ENCODE measurements at places on chromosomes 7 and 10. TPM values are rescaled to one million over a fixed set of nuclear protein-coding genes. Genes with fewer than 3 reads are reported as not detected.

Gene RADIL
- total RNA-seq, result 1.4 TPM

Gene KCNIP2
- total RNA-seq, result not detected

Gene PANK1
- 6.5 TPM for total RNA-seq

Gene GSTO1
- total RNA-seq, result 239 TPM

Gene LRMDA
- total RNA-seq, result not detected

Gene CPA4
- total RNA-seq, result 22.7 TPM

Gene ZC3HAV1L
- 0.29 TPM for total RNA-seq

Gene PTN
- 83.7 TPM for total RNA-seq

Gene WDR86
- not detected for total RNA-seq

Gene PRLHR
- total RNA-seq, result not detected

Gene HIF1AN
- total RNA-seq, result 6.4 TPM

Gene GSDME
- total RNA-seq, result 19.8 TPM

GRCh38 chr7:158377800-158378623, 209.6 kb downstream of the PTPRN2 start:
- DNase-seq, result peak; percentile 55

GRCh38 chr10:58237014-58237834, 30.5 kb downstream of the IPMK start:
- peak; percentile 86 for DNase-seq

- DNase-seq, result no peak
Observed at GRCh38 chr7:33392148-33392547, 262.8 kb downstream of the BBS9 start.

GRCh38 chr7:28983396-28984190, 25.5 kb upstream of the TRIL start:
- no peak for DNase-seq

DNA sequence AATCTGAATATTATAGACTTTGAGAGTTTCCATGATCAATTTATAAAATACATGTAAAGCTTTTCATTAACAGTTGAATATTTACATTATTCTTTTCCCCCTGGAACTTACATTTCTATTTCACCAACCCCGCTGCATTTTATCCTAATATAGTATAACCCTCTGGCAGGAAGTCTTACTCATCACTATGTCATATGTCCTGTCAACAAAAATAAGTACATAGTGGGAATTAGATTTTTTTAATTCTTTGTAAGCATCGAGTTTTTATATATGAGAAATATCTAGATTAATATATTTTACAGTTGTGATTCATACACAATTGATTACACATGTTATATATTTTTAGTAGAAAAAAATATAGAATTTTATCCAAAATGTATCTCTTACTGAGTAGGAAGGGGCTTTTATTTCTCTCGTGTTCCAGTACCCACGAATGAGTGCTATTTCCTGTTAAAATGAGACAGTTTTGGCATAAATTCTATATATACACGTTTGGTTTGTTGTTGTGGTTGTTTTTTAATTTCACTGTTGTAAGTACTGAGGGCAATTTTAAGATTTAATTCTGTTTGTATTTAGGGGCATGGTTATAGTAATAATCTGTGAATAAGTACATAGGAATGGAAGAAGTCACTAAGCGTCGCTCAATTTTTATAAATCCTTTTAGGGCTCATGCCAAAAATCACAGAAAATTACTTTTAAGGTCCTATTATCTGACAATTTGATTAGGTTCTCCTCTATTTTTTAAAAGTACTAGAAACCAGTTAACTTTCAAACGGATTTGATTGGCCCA, 87.1 kb downstream of the HECW1 start:
- peak; percentile 50 for DNase-seq

- peak; percentile 35 for DNase-seq
Observed at GRCh38 chr7:116353647-116354046, 143.3 kb downstream of the TES start.

DNA sequence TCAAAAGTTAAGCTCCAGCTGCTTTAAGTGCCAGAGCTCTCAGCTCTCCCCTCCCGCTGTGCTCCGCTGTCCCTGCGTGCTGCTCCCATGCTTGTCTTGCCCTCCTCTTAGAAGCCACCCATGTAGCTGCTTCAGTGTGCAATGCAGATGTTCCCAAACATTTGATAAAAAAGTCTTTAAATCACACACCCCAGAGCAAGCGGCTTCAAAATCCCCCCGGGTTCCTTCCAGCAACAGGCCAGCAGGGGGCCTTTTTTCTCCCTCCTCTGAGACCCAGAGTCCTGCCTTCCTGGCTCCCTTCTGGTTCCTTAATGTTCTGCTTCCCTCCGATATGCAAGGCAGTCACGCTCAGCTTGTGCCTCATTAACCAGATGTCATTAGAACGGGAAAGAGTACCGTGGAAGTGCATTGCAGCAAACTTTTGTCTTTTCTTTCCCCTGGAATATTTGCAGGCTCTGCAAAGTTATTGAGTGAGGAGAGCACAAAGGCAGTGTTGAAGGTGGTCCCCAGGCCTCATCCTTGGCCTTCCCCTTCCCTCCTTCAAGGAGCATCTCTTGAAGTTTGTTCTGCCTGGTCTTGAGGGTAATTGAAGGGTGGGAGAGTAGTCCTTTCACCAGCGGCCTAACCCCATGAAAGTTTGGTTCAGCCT, 25.5 kb downstream of the LDB3 start:
- no peak for DNase-seq

DNA sequence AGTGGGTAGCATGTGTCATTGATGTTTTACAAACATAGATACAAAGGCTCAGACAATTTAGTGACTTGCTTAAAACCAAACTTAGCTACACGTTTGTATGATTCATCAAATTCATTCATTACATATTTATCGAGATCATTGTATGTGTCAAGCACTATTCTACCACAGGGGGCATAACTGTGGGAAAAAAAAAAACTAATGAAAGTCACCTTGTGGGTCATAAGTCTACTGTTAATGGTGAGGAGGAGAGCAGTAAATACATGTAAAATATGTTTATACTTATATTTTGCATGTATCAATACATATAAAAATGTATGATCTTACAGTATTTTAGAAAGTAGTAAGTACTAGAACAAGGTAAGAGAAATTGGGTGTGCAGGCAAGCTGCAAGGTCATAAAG, 933.8 kb downstream of the IPMK start:
- no peak for DNase-seq

- peak; percentile 10 for DNase-seq
Observed at GRCh38 chr10:65341323-65341925, 1584.4 kb upstream of the LRRTM3 start.

- DNase-seq, result no peak
Observed at GRCh38 chr10:49429458-49429857, 33.6 kb upstream of the DRGX start.

- no peak for DNase-seq
Observed at GRCh38 chr10:24718031-24718855, 5.4 kb downstream of the ARHGAP21 start.

- DNase-seq, result no peak
Observed at GRCh38 chr7:91185771-91186170, 78.5 kb upstream of the FZD1 start.

- DNase-seq, result peak; percentile 24
Observed at GRCh38 chr10:118754229-118754555, 578 bp downstream of the CACUL1 start.

DNA sequence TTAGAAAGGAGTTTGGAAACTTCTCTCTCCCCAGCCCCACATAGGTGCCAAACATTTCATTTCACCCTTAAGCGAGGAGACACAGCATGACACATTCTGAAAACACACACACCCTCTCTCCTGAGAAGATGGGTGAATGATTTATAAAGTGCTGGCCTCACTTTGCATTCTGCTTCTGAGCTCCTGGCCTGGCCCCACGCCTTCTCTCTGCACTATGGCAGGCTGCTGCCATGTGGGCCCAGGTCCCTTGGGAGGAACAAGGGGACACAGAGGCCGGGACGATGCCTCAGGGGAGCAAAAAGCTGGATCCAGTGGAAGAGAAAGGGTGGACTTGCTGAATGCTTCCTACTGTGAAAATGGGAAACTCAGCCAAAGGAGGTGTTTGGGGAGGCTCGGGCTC, 56.0 kb downstream of the CPXM2 start:
- DNase-seq, result no peak

DNA sequence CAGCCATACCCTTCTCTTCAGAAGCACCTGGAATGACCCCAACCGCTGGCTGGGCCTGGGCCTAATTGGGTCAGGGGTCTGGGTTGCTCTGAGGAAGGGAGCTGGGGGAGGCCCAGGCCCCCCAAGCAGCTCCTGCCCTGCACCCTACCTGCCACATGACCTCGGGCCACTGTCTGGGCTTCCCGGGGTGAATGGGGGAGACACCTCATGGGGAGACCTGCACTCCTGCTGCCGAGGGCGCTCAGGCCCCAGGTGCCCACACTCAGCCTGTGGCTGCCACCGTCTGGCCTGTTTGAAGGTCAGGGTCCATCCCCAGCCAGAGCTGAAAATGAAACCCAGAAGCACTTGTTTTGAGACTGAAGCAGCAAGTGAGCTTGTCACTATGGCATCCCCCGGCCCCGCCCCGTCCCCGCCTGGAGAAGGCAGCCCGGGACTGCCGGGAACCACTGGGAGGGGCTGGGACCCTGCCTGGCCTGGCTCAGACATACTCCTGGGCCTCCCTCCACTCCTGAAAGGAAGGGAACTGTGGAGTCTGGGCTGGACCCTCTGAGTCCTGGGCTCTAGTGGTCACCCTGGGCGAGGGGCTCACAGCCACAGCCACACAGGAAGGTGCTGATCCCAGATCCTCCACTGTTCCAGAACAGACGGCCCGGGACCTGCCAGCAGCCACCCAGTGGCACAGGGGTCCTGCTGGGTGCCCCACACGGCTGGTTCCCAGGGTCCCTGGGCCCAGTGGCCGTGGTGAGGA, 7.4 kb upstream of the MICALL2 start:
- peak; percentile 76 for DNase-seq

- DNase-seq, result no peak
Observed at GRCh38 chr7:95097851-95098250, 190.5 kb downstream of the PPP1R9A start.

- no peak for DNase-seq
Observed at GRCh38 chr7:20217193-20217948, at the start of gene MACC1. Gene MACC1 (minus strand): TSS chr7:20217384. CDS start chr7:20161862, 55,522 bp downstream.

DNA sequence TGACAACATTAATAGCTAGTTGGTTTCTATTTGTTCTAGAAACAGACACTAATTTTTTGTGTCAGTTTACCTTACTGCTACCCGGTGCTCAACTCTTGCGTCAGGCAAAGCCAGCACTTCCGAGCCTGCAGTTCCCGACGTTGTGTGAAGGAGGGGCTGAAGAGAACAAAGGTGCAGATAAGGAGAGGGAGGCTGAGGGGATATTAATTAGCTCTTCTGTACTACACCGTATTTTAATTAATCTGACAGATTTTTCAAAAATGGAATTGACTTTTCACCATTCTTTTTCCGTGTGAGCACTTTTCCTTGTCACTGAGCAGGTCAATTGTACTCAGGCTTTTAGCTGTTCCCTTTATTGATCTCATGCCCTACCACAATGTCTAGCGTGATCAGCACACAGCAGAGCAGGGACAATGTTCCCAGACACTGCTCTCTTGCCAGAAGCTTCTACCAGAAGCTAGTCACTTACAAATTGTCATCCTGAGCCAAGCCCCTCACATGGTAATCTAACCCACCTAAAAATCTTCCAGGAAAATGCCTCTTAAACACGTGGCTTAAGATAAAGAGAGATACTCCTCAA, 650.5 kb upstream of the MKI67 start:
- DNase-seq, result no peak

- DNase-seq, result peak; percentile 48
Observed at GRCh38 chr10:43843321-43844101, 194.8 kb upstream of the ZNF32 start.
